ENCODE measurements at places on chromosomes 11 and 22. TPM values are rescaled to one million over a fixed set of nuclear protein-coding genes. Genes with fewer than 3 reads are reported as not detected.

GRCh38 chr22:31086703-31087330 lies 5.7 kb downstream of the SMTN start:
- H3K36me3 ChIP-seq, result no peaks in the 10 kb centered on the region
- H3K4me3 ChIP-seq, result no peak overlapping the region
- H3K27ac ChIP-seq, result no peak overlapping the region
- no peaks in the 10 kb centered on the region for H3K27me3 ChIP-seq
- peaks cover 27% of the 10 kb centered on the region for H3K4me1 ChIP-seq

The TMEM126B gene
- total RNA-seq, result 78.3 TPM

The BDNF gene
- 8.8 TPM for total RNA-seq

GRCh38 chr11:103436131-103436770 lies 327.0 kb downstream of the DYNC2H1 start:
- H3K4me3 ChIP-seq, result no peak overlapping the region
- no peak overlapping the region for H3K27ac ChIP-seq
- H3K27me3 ChIP-seq, result no peaks in the 10 kb centered on the region
- H3K36me3 ChIP-seq, result no peaks in the 10 kb centered on the region
- DNase-seq, result no peak
- H3K4me1 ChIP-seq, result no peaks in the 10 kb centered on the region

DNA sequence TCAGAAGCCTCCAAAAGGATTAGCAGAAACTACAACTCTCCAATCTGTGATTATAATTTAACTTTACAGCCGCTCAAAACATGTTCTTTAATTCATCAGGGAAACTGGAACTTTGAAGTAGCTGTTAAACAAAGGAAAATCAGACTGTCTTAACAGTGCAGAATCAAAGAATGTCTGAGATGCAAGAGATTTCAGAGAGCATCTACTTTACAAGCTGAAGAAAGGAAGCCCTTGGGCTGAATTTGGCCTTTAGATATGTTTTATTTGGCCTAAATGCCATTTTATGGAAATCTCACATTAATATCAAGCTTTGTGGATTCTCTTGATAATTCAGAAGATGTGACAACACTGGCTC lies 281.5 kb upstream of the CTSC start:
- peaks cover 11% of the 10 kb centered on the region for H3K4me1 ChIP-seq
- no peak overlapping the region for H3K27ac ChIP-seq
- H3K27me3 ChIP-seq, result no peaks in the 10 kb centered on the region
- H3K36me3 ChIP-seq, result no peaks in the 10 kb centered on the region
- no peak overlapping the region for H3K4me3 ChIP-seq

The RBMXL2 gene
- total RNA-seq, result 0.30 TPM

DNA sequence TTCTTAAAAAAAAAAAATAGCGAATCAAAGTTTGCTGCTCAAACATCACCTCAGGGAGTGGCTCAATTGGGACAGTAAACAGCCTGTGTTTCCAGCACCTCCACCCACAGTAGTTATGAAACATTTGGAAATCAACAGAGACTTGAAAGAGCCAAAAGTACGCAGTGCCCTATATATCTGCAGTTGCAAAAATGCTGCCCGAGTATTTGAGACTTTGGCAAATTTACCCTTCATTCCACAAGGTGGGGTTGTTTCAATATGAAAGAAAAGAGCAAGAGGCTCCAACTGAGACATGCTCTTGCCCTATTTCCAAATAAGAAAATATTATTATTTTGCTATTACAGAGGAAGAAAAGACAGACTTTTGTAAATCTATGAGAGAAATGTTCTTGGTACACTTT lies 851.1 kb upstream of the RAG2 start:
- no peak overlapping the region for H3K4me3 ChIP-seq
- no peak overlapping the region for H3K27ac ChIP-seq
- no peaks in the 10 kb centered on the region for H3K27me3 ChIP-seq
- H3K36me3 ChIP-seq, result no peaks in the 10 kb centered on the region
- DNase-seq, result peak; percentile 72

DNA sequence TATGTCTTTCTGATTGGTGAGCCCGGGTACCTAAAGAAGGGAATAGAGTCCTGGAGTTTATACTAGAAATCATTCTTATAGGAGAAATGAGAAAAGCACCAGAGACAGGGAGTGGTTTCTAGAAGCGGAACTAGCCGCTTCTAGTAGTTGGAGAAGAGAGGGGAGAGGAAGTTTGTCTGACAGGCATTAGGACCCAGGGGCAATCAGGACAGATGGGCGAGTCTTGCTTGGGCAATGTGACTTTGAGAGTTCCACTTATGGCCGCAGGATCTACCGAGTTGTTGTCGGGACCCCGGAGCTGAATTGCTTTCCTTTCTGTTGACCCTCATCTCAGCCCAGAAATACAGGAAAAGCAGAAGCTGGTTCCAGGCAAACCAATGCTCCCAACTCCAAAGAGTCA lies 596.8 kb upstream of the CNTN5 start:
- H3K27me3 ChIP-seq, result no peaks in the 10 kb centered on the region
- H3K27ac ChIP-seq, result no peak overlapping the region
- no peak overlapping the region for H3K4me3 ChIP-seq
- no peak for DNase-seq
- no peaks in the 10 kb centered on the region for H3K4me1 ChIP-seq
- H3K36me3 ChIP-seq, result no peaks in the 10 kb centered on the region

The CCDC87 gene
- 0.53 TPM for total RNA-seq

- H3K36me3 ChIP-seq, result no peaks in the 10 kb centered on the region
- H3K27me3 ChIP-seq, result no peaks in the 10 kb centered on the region
- H3K27ac ChIP-seq, result no peak overlapping the region
- no peak for DNase-seq
- no peak overlapping the region for H3K4me3 ChIP-seq
Observed at GRCh38 chr11:3109434-3109833, 52.2 kb upstream of the CARS1 start.

- H3K4me1 ChIP-seq, result peaks cover 26% of the 10 kb centered on the region
- DNase-seq, result no peak
- no peak overlapping the region for H3K4me3 ChIP-seq
- H3K27ac ChIP-seq, result peak overlapping the region; percentile 68
- no peaks in the 10 kb centered on the region for H3K36me3 ChIP-seq
Observed at GRCh38 chr11:68337399-68337835, 25.0 kb downstream of the LRP5 start.

The SHISAL1 gene
- total RNA-seq, result 2.4 TPM

Measured in hepatocyte (in vitro differentiated cells).